ENCODE measurements at places on chromosomes 2 and 18.

DNA sequence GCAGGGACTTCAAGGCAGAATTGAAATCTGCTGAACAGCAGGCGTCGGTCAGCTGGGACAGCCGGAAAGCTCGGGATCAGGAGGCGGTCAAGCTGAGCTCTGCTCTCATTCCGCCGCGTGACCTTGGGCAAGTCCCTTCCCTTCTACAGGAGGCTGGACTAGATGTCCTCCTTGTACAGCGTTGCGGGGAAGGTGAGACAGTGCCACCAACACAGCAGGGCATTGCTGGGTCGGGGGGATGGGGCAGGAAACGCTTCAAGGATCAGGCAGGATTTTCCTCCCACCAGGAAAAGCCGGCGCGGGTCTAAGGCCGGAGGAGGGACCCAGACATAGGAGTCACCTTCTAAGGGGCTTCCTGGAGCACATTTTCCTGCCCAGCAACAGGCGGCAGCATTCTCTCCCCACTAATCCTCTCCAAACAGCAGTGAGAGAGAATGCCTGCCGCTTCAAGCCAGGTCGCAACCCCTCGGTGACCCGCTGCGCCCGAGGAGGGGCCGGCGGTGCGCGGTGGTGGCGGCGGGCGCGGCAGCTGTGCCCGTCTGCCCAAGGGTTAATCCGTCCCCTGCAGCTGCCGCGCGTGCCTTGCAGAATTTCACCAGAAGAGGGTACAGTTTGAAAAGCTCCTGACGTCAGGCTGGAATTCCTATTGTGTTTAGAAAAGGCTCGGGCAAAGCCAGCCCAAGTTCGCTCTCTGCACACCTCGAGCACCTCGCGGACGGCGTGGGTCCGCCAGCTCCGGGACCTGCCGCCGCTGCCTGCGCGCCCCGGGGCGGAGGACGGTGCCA, at the start of gene KCNF1:
Gene KCNF1, plus strand, starts transcription at position 644 of the 785 bp plus-strand sequence. CDS start 493 bp downstream, outside the sequence.
- no peak for DNase-seq

DNA sequence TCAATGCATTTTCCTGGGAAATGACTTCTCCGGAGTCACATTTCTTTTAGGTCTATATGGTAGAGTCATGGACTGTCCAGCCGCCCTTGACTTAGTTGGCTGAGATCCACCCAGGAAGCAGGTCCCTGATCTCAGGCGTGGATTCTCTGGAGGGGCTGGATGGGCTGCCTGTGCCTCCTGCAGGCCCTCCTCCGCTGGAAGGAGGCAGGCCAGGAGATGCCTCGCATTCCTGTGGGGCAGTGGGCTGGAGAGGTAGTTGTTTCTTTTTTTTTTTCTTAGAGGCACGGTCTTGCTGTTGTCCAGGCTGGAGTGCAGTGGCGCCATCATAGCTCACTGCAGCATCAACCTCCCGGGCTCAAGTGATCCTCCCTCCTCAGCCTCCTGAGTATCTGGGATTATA, 129.0 kb upstream of the MYCN start:
- no peak for DNase-seq

DNA sequence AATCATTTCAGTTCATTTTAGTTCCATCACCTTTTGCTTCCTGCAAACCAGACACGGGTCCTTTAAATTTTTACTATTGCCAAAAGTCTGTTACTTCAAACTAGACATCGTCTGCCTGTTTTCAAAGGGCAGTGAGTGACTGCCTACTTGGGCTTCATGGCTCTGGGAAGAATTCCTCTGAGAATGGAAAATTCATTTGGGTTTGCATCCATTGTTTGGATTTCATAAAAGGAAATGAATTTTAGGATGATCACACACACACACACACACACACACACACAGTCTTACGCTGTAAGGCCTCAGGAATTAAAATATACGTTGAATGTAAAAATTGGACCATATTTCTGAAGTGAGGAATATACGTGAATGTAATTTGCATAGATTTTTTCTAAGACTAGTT, 1584.3 kb upstream of the ACVR2A start:
- peak; percentile 34 for DNase-seq

- DNase-seq: no peak
Measured at GRCh38 chr2:237424544-237424943, 10.6 kb upstream of the COL6A3 start.

- no peak for DNase-seq
Measured at GRCh38 chr18:3180325-3180724, 39.4 kb downstream of the MYOM1 start.

DNA sequence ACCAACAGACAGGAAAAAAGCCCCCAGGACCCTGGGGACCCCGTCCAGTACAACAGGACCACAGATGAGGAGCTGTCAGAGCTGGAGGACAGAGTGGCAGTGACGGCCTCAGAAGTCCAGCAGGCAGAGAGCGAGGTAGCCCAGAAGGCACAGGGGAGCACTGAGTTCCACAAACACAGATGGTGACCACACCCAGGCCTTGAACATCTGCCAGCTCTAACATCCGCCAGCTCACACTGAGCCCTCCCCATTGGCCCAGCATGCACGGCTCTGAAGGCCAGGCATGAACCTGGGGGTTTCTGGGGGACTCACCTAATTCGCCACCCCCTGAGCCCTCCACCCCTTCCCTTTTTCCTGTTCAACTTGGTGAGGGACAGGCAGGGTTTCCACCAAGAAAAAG, 25.6 kb upstream of the PRLH start:
- DNase-seq: no peak

- DNase-seq: no peak
Measured at GRCh38 chr18:50578030-50578429, 18.1 kb downstream of the MAPK4 start.

DNA sequence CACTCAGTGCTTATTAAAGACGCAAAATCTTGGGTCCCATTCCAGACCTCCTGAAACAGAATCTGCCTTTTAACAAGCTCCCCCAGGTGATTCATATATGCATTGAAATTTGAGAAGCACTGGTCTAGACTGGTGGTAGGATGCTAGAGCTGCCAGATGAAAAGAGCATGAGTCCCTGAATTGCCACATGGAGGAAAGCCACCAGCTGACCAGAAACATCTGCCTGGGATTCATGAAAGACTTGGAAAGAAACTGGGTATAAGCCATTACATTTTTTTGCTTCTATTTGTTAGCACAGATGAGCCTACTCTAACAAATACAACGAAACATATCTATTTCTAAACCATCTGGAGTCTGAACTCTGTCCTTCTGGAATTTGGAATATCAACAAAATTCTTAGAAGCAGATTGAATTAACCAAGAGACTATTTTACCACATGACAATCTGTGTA, 228.9 kb downstream of the RBM43 start:
- peak; percentile 85 for DNase-seq

DNA sequence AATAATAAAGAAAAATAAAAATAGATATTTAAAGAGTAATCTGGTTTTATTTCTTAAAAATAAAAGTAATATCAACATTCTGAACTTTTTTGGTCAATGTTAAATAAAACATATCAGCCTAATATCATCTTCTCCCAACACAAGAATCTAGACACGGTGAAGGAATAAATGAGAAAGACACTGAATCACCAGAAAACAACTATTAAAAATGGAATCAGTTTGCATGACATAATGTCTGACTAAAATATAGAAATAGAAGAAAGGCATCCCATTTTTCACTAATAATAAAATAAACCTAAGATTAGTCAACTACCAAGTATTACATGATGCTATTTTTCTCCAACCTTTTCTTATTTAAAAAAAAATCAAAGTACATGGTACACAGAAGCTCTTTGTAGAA, 30.8 kb upstream of the TNFAIP6 start:
- no peak for DNase-seq

- no peak for DNase-seq
Measured at GRCh38 chr2:213703406-213704098, 419.3 kb downstream of the SPAG16 start.

GRCh38 chr2:122210898-122211856, 455.7 kb downstream of the TSN start:
- no peak for DNase-seq

DNA sequence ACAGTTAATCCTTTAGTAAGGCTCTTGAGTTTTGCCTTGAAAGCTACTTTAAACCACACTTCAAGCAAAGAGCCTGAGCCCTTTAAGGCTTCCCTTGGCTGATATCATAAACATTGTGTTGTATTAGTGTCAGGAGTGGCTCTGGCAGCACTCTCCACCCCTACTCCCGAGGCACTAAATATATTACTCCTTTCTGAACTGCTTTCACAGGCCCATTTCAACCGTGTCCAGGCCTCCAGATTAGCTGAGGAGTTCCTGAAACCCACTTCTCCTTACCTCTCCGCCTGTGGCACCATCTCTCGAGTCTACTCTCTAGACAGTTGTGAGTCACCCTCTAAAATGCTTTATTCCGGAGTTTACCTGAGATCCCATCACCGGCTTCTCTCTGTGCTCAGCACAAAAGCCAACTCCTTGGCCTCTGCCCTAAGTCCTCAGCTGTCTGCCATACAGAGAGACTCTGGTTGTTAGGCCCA, 14.4 kb upstream of the STON1 start:
- no peak for DNase-seq

GRCh38 chr2:240635121-240635997, 10.1 kb downstream of the GPR35 start:
- DNase-seq: no peak

DNA sequence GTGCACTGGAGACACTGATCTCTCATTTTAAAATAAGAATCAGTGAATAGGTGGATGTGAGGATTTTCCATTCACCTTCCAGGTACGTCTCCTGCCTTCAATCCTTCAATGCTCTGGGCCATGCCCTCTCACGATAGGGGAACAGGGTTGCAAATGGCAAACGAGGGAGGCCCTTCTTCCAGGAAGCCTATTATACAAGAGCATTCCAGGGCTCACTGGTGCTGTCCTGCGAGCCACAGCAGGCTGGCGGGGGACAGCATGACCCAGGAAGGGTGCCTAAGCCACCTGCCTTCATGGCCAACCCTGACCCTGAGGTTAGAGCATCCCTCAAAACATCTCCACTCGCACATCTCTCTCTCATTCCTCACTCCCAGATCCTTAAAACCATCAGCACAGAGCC, 20.6 kb upstream of the ID2 start:
- DNase-seq: no peak

GRCh38 chr2:45834858-45835257, 183.4 kb downstream of the PRKCE start:
- no peak for DNase-seq

DNA sequence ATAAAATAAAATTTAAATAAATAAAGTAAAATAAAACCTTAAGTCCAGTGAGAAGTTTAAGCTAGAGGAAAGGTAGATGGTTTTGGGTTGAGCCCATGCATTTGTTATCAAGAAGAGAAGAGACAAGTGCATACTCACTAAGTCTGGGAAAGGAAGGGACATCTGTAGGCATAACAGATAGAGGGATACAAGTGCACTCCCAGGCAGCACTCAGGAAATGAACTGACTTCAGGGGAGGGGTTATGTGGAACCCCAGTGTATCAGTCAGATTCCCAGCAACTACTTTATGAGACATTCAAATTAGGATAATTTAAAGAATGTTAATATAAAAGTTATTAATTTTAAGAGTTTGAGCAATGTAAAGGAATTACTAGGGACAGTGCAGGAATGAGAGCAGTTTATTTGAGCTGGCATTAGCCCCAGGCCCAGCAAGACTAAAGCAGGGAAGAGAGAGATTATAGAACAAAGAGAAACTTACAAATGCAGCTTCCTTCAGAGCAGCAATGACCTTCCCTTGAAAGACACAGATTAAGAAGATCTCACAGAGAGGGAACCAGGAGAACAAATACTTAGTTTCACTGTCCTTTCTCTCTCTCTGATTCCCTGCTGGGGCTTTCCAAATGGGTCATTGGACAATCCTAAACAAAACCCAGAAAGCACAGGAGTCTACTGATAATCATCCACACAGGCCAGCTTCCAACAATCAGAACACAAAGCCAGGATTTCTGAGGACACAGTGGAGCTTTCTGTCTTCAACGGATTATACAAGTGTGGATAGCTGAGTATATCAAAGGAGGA, 109.7 kb downstream of the ERBB4 start:
- no peak for DNase-seq

DNA sequence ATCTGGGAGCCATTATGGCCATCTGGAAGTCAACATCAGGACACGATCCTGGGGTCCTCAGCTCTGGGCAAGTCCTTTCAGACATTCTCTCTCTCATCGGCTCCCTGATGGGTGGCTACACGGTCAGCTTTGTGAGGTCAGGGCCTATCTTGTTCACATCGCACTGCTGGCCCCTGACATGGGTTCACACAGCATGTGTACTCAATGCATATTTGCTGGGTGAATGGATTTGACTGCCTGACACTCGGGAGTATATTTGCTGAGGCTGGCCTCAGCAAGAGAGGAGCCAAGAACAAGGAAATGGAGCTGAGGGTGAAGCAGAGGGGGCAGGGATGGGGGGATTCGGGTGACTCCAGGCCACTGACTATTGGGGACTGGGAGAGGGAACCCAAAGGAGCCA, 50.5 kb downstream of the SLC4A5 start:
- DNase-seq: no peak

- DNase-seq: no peak
Measured at GRCh38 chr2:212181646-212182045, 357.0 kb downstream of the ERBB4 start.

DNA sequence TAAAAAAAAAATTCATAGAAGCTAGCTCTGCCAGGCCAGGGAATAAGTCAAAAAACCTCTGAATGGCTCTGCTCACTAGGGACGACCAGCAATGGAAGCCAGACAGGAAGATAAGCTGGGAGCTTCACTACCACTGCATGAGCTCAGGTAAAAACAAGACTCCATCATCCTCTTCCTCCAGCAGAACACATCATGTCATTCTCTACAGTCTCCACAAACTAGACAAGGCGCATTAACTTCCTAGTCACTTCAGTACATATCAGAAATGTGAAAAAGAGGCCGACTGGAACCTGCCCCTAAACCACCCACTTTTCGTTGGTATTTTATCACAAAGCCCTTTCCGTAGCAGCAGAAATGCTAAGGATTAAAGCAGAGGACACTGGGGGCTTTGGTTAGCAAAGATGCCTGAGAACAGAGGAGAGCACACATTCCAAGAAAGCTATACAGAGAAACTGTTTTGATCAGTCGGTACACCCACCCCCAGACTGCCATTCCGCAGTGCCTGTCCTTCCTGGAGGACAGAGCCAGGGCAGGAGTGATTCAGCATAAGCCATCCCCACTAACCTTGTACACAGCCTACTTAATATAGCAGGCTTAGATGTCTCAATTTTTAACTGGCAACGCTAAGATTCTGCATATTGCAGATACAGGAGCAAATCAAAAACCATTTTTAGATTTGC, 53.4 kb downstream of the AAK1 start:
- DNase-seq: no peak

GRCh38 chr2:174919947-174920595, 85.1 kb downstream of the CHN1 start:
- no peak for DNase-seq

DNA sequence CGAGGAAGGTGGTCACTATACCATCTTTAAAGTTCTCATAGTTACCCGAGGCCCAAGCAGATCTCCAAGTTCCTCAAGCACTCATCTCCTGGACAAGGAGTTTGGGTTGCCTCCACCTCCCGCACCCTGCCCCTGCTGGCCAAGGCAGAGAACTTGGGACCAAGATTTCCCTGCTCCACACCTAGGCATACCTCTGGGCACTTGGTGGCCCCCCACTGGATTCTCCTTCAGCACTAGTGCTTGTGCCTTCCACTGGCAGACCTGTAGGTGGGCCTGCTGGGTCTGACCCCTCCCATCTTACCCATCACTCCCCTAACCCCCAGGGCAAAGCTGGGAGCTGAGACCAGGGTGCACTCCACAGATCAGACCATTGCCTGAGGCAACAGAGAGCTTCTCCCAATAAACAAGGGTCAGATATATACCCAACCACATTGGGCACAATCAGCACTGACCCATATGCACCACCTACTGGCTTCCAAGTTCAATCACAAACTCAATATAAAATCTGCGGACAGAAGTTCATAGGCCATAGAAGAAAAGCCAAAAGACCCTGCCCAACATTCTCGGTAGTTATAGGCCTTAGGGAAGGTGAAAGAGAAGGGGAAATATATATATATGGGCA, 244.2 kb downstream of the EXOC6B start:
- no peak for DNase-seq

GRCh38 chr2:39663187-39663930, 2.4 kb upstream of the TMEM178A start:
- no peak for DNase-seq
